ENCODE measurements at places on chromosomes 12 and 14.

GRCh38 chr12:58877243-58877743, 43.0 kb downstream of the LRIG3 start:
- peak; percentile 97 for DNase-seq

GRCh38 chr12:24845615-24846014, 103.3 kb downstream of the BCAT1 start:
- DNase-seq, result no peak

DNA sequence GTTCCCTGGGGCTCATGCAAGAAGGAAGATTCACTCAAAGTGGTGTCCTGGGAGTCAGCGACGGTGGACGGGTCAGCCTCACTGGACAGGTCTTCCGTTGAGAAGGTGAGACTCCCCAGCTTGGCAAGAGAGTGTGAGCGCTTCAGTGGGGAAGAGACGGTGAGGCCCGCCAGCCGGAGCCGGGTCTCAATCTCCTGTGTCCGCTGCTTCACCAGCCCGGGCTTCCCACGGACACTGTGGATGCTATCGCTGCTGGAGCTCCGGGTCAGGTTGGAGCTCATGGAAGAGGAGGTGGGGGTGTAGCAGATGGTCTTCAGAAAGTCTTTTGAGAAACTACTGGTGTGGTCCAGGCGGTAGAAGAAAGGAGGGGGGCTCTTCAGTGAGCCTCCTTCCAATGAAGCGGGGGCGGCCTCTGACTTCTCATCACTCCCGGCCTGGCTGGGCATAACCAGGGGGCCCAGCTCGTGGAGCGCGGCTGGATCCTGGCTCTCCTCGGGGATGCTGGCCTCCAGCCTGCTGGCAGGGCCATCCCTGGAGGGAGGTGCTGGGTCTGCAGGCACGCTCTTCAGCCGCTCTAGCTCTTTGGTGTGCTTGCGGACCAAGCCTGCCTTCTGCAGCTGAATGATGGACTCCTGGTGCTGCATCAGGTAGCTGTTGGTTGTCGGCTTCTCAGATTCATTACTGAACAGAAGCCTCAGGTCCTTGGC, 56.9 kb upstream of the CORO1C start:
- no peak for DNase-seq

DNA sequence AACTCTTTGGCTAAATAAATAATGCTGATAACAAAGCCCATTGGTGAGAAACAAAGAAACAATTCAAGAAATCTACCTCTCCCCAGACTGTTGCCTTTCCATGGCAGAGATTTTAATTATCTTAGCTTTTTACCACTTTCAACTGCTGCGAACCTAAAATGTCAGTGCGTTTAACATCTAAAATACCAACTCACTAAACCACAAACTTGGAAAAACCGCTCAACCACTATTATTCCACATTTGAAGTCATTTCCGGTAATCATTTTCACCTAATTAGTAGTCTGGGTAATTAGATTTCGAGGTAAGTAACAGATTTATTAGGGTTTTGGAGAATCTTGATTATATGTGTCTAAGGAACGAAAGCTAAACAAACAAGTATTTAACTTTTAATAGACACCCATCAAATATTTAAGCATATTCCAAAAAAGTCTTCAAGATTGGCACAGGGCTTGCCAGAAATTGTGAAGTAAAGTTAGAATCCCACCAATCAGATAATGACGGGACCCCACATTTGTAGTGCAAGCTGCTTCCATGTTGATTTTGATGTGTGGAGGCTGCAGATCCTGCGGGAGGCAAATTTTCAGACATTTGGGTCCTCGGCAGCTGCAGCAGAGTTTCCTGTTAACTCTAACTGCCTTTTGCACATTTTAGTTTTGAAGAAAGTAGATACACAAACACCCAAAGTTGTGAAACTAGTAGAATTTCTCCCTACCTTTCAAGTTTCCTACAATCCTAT, 4.1 kb downstream of the OTX2 start:
- no peak for DNase-seq

DNA sequence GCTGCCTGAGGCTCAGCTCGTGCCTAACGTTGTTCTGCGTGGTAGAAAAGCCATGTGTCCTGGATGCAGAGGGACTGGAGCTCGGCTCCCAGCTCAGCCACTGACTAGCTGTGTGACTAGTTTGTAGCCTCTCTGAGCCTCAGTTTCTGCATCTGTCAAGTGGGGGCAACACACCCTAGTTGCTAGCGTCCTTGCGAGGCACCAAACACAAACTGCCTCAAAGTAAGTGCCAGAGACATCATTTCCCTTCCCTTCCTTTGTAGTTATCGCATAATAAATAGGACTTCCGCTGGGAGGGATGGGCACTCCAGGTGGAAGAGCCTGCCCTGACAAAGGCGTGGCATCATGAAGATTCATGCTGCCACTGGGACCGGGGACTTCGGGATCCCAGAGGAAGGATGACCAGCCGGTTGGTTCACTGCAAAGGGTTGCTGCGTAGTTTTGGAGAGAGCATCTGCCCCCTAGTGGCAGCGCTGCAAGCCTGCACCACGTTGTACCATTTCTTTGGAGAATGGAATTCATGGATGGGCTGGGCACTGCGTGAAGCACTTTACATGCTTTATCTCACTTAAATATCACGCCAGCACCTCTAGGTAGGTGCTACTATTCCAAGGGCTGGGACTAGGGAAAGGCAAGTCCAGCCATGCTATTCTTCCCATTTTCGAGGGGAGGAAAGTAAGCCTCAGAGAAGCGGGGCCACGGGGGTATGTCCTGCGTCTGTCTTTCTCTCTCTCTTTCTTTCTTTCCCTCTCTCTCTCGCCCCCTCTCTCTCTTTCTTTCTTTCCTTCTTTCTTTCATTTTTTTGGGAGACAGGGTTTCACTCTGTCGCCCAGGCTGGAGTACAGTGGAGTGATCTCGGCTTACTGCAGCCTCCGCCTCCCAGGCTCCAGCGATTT, 4.6 kb downstream of the CCDC197 start:
- DNase-seq, result peak; percentile 41
